ENCODE measurements at places on chromosomes 7 and 10.

DNA sequence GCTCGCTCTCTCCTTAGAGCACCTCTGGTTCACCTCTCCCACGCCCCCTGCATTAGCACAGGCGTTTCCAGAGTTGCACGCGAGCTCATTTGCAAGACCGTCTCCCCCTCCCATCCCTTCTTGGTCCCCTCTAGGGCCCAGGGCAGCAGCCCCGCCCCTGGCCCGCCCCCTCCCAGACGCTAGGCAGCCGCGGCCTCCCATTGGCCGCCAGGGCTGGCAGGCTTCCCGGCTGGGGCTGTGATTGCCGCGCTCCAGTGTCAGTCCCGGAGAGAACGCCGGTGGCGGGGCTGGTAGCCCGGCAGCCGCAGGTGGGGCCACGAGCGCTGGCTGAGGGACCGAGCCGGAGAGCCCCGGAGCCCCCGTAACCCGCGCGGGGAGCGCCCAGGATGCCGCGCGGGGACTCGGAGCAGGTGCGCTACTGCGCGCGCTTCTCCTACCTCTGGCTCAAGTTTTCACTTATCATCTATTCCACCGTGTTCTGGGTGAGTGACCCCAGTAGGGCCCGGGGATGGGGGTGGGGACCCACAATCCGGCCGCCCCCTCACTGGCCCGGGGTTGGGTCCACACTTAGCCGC is at the start of gene TSPAN15:
TSS of gene TSPAN15 (plus strand) at position 257 of the 575 bp plus-strand sequence. CDS start at position 387, 130 bp downstream.
- DNase-seq, result peak; percentile 80

- no peak for DNase-seq
Observed at GRCh38 chr10:96860631-96861277, 28.7 kb downstream of the LCOR start.

GRCh38 chr10:123295644-123296043 is 141.4 kb downstream of the BUB3 start:
- no peak for DNase-seq

GRCh38 chr10:79068203-79068561 is 584 bp upstream of the ZMIZ1 start:
- DNase-seq, result no peak

- no peak for DNase-seq
Observed at GRCh38 chr7:141073173-141073640, 657 bp upstream of the TMEM178B start.

- DNase-seq, result no peak
Observed at GRCh38 chr7:156096771-156097538, 284.7 kb upstream of the SHH start.

DNA sequence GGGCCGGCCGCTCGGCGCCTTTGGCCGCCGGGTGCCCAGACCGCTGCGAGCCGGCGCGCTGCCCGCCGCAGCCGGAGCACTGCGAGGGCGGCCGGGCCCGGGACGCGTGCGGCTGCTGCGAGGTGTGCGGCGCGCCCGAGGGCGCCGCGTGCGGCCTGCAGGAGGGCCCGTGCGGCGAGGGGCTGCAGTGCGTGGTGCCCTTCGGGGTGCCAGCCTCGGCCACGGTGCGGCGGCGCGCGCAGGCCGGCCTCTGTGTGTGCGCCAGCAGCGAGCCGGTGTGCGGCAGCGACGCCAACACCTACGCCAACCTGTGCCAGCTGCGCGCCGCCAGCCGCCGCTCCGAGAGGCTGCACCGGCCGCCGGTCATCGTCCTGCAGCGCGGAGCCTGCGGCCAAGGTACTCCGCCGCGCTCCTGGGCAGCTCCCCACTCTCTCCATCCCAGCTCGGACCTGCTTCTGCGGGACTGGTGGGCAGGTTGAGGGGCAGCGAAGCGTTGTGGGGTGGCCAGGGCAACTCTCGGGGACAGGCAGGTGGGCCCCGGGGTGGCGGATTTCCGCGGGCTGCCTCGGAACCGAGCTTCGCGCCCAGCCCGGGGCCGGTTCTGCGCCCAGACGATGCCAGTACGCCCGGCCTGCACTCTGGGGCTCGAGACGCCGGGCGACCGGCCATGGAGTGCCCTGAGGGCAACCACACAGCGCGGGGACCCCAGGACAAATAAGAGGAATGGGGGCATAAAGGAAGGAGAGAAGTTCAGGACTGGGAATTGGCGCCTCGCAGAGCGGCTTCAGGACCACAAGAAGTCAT is 578 bp downstream of the HTRA1 start:
- no peak for DNase-seq

- no peak for DNase-seq
Observed at GRCh38 chr10:96377816-96378294, 19.1 kb upstream of the OPALIN start.

- no peak for DNase-seq
Observed at GRCh38 chr7:18496341-18496700, 772 bp downstream of the HDAC9 start.

DNA sequence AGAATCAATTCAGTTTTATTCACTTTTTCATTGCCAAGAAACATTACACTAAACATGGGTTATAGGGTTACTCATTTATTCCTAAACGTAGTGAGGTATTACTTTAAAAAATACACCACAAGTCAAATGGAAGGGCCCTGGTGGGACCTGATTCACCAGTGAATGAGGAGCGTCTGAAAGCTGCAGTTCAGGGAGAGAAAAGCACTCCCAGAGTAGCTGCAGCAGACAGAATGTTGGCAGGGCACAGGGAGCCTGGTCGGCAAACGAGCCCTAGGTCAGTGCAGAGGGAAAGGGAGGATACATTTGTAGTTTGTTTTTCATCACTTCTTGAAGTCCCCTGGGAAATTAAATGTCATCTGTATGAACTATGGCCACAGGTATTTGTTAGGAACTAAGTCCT is 361.7 kb upstream of the ETV1 start:
- no peak for DNase-seq

DNA sequence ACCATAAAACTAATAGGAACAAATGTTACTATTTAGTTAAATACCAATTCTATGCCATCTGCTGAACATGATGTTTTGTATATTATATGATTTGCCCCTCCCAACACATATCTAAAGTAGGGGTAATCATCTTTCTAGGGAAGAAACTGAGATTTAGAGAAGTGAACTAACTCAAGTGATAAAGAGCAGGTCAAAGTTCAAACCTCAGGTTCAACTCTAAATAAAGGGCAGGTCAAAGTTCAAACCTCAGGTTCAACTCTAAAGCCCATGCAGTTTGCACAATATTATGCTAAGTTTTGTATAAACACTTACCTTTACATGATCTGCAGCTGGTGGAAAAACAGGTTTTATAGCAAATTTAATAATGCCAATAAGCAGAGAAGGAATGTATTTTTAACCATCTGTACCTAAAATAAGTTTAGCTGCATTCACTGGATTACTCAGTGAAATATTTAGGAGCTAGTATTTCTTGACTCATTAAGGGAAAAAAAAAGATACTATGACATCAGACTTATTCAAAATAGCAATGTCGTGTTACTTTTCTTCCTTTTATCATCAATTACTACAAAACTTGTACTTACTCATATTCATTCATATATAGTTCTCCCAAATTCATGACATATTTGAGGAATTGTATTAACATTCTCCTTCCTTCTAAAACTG is 1194.3 kb upstream of the CELF2 start:
- no peak for DNase-seq

- no peak for DNase-seq
Observed at GRCh38 chr7:29597266-29597665, 33.6 kb downstream of the PRR15 start.

GRCh38 chr7:25389489-25390106 is 161.3 kb upstream of the NPVF start:
- DNase-seq, result no peak

DNA sequence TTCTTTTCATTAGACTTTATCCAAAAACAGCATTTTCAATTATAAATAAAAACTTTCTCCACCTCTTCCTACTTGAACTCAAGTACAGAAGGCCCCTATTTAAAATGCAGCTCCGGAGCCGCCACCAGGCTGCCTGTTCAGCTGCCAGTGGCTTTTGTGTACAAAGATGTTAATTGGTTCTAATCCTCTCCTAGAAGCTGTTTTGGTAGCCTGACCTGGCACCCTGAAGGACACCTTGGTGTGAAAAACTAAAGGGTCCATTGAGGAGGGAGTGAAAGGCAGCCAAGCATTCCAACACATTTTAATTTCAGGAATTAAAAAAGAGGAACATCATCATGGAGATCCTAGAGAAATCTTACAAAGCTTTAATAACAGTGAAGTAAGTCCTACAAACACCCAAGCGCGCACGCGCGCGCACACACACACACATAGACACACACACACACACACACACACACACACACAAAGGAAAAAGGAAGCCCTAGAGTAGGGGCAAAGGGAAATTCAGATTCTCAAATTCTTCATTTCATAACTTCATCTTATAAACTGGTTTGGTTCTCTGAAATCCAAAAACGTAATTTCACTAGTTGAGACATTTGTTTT is 41.4 kb downstream of the VAX1 start:
- no peak for DNase-seq

- DNase-seq, result no peak
Observed at GRCh38 chr10:6047847-6048246, 14.3 kb downstream of the IL2RA start.

DNA sequence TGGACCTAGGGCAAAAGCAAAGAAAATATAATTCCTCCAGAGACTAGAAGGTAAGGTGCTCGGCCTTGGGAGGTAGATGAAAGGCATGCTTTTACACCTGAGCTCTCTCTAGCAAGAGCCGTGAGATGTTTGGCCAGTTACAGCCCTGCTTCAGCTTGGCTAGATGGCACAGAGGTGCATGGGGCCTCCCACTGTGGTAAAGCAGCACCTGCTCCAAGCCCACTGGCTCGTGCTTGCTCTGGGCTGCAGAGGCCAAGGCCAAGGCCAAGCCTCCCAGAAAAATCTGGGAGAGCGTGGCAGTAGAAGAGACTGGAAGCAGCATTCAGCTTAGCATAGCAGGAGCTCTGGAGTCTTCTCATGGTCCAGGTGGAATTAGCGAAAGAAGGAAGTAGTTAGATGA is 31.0 kb upstream of the OPALIN start:
- DNase-seq, result no peak

DNA sequence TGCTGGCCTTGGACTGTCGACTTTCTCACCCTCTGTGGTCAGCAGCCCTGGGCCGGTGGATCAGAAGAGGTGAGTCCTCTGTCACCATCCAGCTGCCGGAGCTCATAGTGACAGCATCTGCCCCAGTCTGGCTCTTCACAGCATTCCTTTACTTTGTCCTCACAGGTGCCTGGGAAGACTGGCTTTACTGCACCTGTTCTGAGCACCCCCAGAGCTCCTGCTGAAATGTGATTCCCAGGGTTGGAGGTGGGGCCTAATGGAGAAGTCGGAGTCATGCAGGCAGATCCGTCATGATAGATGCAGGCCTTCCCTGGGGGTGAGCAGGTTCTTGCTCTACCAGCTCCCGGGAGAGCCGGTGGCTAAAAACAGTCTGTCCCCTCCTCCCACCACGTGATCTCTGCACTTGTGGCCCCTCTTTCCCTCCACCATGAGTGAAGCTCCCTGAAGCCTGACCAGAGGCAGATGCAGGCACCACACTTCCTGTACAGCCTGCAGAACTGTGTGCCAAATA is 171.5 kb downstream of the ZMYND11 start:
- no peak for DNase-seq

DNA sequence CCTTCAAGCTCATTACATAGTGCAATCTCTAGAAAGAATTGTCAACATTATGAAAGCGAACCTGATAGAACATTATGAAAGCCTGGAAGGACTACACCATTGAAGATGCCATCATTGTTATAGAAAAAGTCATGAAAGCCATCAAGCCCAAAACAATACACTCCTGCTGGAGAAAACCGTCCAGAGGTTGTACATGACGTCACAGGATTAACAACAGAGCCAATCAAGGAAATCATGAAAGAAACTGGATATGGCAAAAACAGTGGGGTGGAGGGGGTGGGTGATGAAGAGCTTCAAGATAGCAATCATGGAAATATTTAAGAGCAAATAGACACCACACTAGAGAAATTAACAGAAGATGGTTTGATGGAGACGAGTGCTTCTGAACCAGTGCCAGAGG is 45.7 kb downstream of the TOMM7 start:
- DNase-seq, result no peak

DNA sequence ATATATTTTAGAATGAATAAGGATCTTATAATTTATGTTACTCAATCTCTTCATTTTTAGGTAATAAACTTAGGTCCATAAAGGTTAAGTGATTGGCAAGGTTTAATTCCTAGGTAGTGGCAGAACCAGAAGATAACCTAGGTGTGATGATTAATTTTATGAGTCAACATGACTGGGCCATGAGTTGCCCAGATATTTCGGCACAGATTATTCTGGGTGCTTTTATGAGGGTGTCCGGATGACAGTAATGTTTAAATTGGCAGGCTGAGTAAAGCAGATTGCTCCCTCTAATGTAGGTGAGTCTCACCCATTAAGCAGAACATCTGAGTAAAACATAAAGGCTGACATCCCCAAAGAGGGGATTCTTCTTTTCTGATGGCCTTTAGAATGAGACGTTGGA is 1349.3 kb upstream of the CELF2 start:
- no peak for DNase-seq

- no peak for DNase-seq
Observed at GRCh38 chr10:132062116-132062515, 3.6 kb upstream of the JAKMIP3 start.

- peak; percentile 54 for DNase-seq
Observed at GRCh38 chr10:22681783-22682183, 32.6 kb downstream of the PIP4K2A start.

DNA sequence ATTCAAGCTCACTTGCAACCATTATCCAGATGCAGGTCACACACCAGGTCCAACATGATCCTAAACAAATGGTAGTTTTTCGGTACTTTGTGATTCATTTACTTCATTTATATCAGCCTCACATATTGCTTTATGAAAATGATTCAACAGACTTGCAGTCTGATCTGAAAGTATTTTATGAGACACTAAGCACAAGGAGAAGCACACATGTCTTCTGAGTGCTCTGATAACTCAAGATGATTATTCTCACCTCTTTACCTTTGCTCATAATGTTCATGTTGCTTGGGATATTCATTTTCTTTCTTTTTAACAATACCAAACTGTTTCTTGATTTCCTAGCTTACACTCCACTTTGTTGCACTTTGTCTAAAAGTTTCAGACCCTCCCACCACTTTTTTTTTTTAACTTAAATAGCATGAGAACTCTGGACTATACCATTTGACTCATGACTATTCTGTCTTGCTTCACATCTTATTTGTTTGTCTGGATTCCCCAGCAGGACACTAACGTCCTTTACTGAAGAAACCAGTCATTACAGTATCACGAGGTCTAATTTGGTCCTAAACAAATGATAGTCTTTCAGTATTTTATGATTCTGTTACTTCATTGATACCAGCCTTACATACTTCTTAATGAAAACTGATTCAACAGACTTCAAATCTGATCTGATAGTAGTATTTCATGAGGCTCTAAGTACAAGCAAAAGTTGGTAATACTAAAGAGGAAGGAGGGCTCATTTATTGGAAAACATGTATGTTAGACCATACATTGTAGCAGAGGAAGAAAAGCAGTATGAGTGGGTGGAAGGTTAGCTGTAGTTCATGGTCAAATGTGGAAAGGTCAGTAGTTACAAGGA is 171.8 kb upstream of the AHR start:
- no peak for DNase-seq

GRCh38 chr10:91076991-91077548 is 143.4 kb upstream of the PCGF5 start:
- DNase-seq, result no peak

GRCh38 chr7:28695300-28696295 is 262.5 kb downstream of the TRIL start:
- DNase-seq, result no peak

Measured in CD8-positive, alpha-beta T cell (primary cell).